ENCODE measurements at places on chromosomes 4 and X.

DNA sequence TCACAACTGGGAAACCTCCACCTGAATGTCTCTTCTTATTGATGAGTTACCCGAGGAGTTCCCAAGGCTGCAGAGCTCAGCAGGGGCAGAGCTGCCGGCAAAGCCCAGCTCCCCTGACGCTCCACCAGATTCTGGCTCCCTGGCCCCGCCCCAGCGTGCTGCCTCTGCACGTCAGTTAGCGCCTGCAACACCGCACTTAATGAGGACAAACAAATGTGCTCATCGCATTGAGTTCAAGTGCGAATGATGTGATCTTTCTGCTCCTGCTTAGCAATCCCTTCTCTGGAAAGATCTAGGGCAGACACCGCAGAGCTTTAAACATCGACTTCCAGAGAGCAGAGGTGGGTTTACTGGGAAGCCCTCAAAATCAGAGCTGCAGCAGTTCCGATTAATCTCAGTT lies 55.5 kb upstream of the FBXW7 start:
- H3K27ac ChIP-seq: no peak overlapping the region
- H3K4me1 ChIP-seq: peaks cover 21% of the 10 kb centered on the region
- peak overlapping the region; percentile 23 for H3K4me3 ChIP-seq
- no peaks in the 10 kb centered on the region for H3K27me3 ChIP-seq

GRCh38 chr4:52568351-52568750 lies 90.8 kb downstream of the USP46 start:
- no peak overlapping the region for H3K4me3 ChIP-seq
- H3K36me3 ChIP-seq: peaks cover under 1% of the 10 kb centered on the region
- H3K4me1 ChIP-seq: no peaks in the 10 kb centered on the region
- DNase-seq: no peak
- no peak overlapping the region for H3K27ac ChIP-seq
- H3K27me3 ChIP-seq: no peaks in the 10 kb centered on the region

DNA sequence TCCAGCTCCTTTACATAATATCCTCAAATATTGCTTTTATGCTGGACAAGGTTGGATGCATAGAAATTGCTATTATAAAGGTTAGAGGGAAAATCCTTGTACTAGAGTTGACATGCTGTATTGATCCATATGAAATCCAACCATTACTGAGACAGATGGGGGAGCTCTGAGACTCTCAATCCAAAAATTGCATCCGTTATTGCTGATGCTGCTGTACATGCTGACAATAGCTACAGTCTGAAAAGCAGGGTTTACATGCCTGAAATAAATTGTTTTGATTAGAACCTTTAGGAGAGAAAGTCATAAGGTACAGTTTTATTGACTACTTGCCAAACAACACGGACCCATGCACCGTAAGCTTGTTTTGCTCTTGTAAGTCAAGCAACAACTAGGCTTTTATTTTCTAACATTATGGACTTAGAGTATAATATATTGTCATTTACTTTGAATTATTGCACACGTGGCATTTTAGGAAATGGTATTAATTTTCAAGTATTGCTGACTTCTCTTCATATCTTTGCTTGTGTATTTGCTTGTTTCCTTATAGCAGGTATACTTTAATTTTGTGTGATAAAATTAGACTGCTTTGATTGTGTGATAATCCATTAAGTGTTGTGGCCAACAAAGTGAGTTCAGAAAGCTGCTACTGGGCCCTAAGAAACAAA lies 1365.2 kb downstream of the STIM2 start:
- H3K36me3 ChIP-seq: no peaks in the 10 kb centered on the region
- no peak overlapping the region for H3K27ac ChIP-seq
- no peaks in the 10 kb centered on the region for H3K27me3 ChIP-seq
- no peak overlapping the region for H3K4me3 ChIP-seq
- no peak for DNase-seq
- no peaks in the 10 kb centered on the region for H3K4me1 ChIP-seq

GRCh38 chrX:6732101-6732500 lies 197.2 kb upstream of the VCX3A start:
- no peak overlapping the region for H3K27ac ChIP-seq
- no peaks in the 10 kb centered on the region for H3K4me1 ChIP-seq
- H3K27me3 ChIP-seq: no peaks in the 10 kb centered on the region
- H3K4me3 ChIP-seq: no peak overlapping the region

- DNase-seq: no peak
- H3K4me1 ChIP-seq: peaks cover 12% of the 10 kb centered on the region
- peak overlapping the region; percentile 42 for H3K27ac ChIP-seq
Measured at GRCh38 chr4:109215506-109215905, 87.0 kb downstream of the COL25A1 start.

GRCh38 chr4:152064282-152064681 lies 303.5 kb upstream of the GATB start:
- H3K4me1 ChIP-seq: no peaks in the 10 kb centered on the region
- no peaks in the 10 kb centered on the region for H3K27me3 ChIP-seq
- no peak for DNase-seq
- H3K27ac ChIP-seq: no peak overlapping the region
- no peak overlapping the region for H3K4me3 ChIP-seq

- no peaks in the 10 kb centered on the region for H3K27me3 ChIP-seq
- no peaks in the 10 kb centered on the region for H3K36me3 ChIP-seq
- no peak overlapping the region for H3K4me3 ChIP-seq
- DNase-seq: peak; percentile 83
- peak overlapping the region; percentile 63 for H3K27ac ChIP-seq
Measured at GRCh38 chr4:168803732-168804131, 206.3 kb downstream of the CBR4 start.

- H3K27me3 ChIP-seq: no peaks in the 10 kb centered on the region
- no peak for DNase-seq
- H3K36me3 ChIP-seq: no peaks in the 10 kb centered on the region
Measured at GRCh38 chr4:14602206-14602605, 400.1 kb upstream of the CPEB2 start.

- peak; percentile 20 for DNase-seq
- H3K36me3 ChIP-seq: no peaks in the 10 kb centered on the region
- H3K4me1 ChIP-seq: no peaks in the 10 kb centered on the region
- no peak overlapping the region for H3K27ac ChIP-seq
- no peak overlapping the region for H3K4me3 ChIP-seq
Measured at GRCh38 chr4:98046665-98047064, 96.6 kb downstream of the STPG2 start.

DNA sequence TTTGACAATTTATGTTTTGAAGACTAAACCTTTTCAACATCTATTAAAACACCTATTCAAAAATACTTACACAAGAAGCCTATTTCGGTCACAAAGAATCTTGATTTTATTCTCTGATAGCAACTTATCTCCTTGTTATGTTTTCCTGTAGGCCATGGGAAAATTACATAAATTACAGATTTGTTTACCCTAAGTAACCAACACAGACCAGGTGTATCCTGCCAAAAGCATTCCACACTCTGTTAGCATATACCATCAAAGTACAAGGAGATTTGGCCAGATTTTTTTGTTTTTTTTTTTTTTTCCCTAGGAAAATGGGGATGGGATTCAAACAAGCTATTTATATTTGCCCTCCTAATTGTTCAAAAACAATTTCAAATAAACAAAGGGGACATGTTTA lies 497.9 kb upstream of the MAGEB18 start:
- no peak for DNase-seq
- H3K27ac ChIP-seq: no peak overlapping the region
- H3K36me3 ChIP-seq: no peaks in the 10 kb centered on the region

DNA sequence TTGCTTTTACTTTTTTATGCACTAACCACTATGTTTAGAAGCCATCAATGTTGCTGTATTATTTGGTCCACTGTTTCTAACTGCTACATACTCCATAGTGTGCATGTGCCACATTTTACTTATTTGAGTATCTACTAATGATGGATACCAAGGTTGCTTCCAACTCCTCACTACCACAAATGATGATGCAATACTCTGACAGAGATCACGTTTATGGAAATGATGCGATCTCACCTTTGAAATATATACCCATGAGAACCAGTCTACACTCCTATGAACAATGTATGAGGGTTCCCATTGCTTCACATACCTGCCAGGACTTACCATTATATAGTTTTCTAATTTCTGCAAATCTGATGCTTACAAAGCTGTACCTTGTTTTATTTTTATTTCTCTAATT lies 44.2 kb downstream of the HUWE1 start:
- DNase-seq: no peak
- no peaks in the 10 kb centered on the region for H3K4me1 ChIP-seq
- peaks cover 82% of the 10 kb centered on the region for H3K36me3 ChIP-seq
- H3K27ac ChIP-seq: no peak overlapping the region

GRCh38 chr4:142579443-142579842 lies 266.7 kb downstream of the INPP4B start:
- H3K4me3 ChIP-seq: no peak overlapping the region
- no peak overlapping the region for H3K27ac ChIP-seq
- no peaks in the 10 kb centered on the region for H3K36me3 ChIP-seq
- no peak for DNase-seq
- no peaks in the 10 kb centered on the region for H3K27me3 ChIP-seq
- H3K4me1 ChIP-seq: no peaks in the 10 kb centered on the region

DNA sequence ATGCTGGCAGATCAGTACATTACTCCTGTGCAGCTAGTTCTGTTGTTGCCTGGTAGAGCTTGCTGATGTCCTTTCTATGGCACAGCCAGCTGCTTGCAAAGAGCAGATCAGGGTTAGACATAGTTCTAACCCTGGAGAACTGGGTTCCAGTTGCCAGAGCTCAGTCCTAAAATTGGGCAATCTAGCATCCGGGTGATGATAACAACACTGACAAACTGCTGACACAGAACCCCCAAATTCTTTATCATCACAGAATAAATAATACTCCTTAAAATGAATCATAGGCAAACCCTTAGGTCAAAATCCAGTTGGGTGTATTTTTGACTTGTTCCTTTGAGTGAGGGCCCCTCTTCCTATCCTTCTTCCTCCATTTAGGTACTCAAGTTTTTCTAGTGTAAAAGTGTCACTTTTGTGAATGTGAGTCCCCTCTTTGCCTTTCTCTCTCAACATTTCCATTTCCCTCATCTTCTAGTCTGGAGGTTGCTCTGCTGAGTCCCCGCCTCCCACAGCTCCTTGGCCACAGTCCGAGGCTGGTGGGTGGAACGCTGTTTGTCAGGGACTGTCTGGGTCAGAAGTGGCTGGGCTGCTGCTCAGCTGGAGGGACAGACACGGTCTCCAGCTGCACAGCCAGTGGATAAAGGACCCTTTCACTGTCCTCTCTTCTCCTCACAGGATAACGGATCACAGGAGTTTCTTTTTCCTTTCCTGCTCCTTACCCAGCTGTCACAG lies 93.6 kb upstream of the RASGEF1B start:
- H3K4me1 ChIP-seq: peaks cover 10% of the 10 kb centered on the region
- H3K36me3 ChIP-seq: peaks cover 6% of the 10 kb centered on the region
- no peaks in the 10 kb centered on the region for H3K27me3 ChIP-seq
- H3K4me3 ChIP-seq: peak overlapping the region; percentile 19

DNA sequence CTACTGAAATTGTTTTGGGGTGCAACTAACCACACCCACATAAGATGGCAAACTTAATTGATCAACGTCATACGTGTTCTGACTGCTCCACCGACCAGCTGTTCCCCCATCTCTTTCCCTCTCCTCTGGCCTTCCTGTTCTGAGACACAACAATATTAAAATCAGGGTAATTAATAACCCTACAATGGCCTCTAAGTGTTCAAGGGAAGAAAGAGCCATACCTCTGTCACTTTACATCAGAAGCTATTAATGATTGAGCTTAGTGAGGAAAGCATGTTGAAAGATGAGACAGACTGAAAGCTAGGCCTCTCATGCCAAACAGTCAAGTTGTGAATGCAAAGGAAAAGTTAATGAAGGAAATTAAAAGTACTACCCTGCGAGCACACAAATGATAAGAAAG lies 173.9 kb upstream of the FTHL17 start:
- H3K4me1 ChIP-seq: no peaks in the 10 kb centered on the region
- H3K4me3 ChIP-seq: no peak overlapping the region
- DNase-seq: no peak
- H3K27ac ChIP-seq: no peak overlapping the region

- H3K4me1 ChIP-seq: peaks cover 19% of the 10 kb centered on the region
- DNase-seq: no peak
- H3K27ac ChIP-seq: no peak overlapping the region
- no peaks in the 10 kb centered on the region for H3K27me3 ChIP-seq
Measured at GRCh38 chr4:87523307-87523706, 5.9 kb downstream of the SPARCL1 start.

DNA sequence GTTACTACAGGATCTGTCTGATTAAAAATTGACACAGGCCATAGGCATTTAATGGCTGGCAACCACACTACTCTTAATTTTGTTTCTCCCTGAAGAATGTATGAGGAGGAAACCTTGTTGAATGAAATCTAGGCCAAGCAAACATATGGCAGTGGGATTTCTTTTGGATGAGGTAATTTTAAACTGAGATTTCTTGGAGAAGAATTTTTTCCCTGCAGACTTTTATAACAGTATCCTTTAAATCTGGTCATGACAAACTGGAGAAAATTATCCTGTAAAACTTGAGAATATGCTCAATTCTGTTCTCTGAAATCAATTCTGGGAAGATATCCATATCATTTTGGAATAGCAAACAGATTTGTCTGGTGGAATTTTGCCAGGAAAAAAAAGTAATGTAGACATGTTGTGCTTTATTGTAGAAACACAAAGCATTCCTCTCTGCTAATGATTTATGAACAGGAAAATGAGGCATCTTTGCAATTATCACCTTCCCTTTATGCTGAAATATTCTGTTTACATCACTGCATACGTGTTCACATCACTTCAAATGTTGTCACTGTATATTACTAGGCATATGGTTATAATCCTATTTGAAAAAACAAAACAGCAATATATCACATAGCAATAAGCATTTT lies 108.3 kb upstream of the ARSJ start:
- no peak overlapping the region for H3K27ac ChIP-seq
- no peak for DNase-seq
- no peaks in the 10 kb centered on the region for H3K4me1 ChIP-seq
- no peak overlapping the region for H3K4me3 ChIP-seq
- no peaks in the 10 kb centered on the region for H3K27me3 ChIP-seq
- H3K36me3 ChIP-seq: no peaks in the 10 kb centered on the region

GRCh38 chr4:82268050-82268825 lies 105.6 kb downstream of the HNRNPD start:
- H3K27me3 ChIP-seq: no peaks in the 10 kb centered on the region
- no peaks in the 10 kb centered on the region for H3K4me1 ChIP-seq
- peak; percentile 76 for DNase-seq
- no peak overlapping the region for H3K27ac ChIP-seq

- H3K4me1 ChIP-seq: peaks cover 17% of the 10 kb centered on the region
- H3K27me3 ChIP-seq: no peaks in the 10 kb centered on the region
Measured at GRCh38 chr4:139686988-139687387, 21.4 kb downstream of the MGST2 start.

- no peak for DNase-seq
- no peak overlapping the region for H3K27ac ChIP-seq
- H3K27me3 ChIP-seq: no peaks in the 10 kb centered on the region
- no peaks in the 10 kb centered on the region for H3K4me1 ChIP-seq
- H3K4me3 ChIP-seq: no peak overlapping the region
Measured at GRCh38 chrX:149647505-149647904, 15.9 kb upstream of the TMEM185A start.

- no peaks in the 10 kb centered on the region for H3K27me3 ChIP-seq
- peak; percentile 61 for DNase-seq
- H3K27ac ChIP-seq: no peak overlapping the region
- no peaks in the 10 kb centered on the region for H3K36me3 ChIP-seq
- no peak overlapping the region for H3K4me3 ChIP-seq
- no peaks in the 10 kb centered on the region for H3K4me1 ChIP-seq
Measured at GRCh38 chr4:170589597-170590191, 499.9 kb upstream of the AADAT start.
